ENCODE measurements at places on chromosomes 7 and 10. TPM values are rescaled to one million over a fixed set of nuclear protein-coding genes. Genes with fewer than 3 reads are reported as not detected.

- no peak for DNase-seq
Measured at GRCh38 chr7:75889223-75889825, 10.5 kb downstream of the RHBDD2 start.

- peak; percentile 95 for DNase-seq
Measured at GRCh38 chr7:7438851-7439250, 96.8 kb downstream of the COL28A1 start.

RBM20 gene
- 0.11 TPM for total RNA-seq

SLC16A9 gene
- not detected for total RNA-seq

Data from PC-9 (cell line).